GM04504 (cell line): ENCODE measurements at places on chromosomes 2 and 18.

DNA sequence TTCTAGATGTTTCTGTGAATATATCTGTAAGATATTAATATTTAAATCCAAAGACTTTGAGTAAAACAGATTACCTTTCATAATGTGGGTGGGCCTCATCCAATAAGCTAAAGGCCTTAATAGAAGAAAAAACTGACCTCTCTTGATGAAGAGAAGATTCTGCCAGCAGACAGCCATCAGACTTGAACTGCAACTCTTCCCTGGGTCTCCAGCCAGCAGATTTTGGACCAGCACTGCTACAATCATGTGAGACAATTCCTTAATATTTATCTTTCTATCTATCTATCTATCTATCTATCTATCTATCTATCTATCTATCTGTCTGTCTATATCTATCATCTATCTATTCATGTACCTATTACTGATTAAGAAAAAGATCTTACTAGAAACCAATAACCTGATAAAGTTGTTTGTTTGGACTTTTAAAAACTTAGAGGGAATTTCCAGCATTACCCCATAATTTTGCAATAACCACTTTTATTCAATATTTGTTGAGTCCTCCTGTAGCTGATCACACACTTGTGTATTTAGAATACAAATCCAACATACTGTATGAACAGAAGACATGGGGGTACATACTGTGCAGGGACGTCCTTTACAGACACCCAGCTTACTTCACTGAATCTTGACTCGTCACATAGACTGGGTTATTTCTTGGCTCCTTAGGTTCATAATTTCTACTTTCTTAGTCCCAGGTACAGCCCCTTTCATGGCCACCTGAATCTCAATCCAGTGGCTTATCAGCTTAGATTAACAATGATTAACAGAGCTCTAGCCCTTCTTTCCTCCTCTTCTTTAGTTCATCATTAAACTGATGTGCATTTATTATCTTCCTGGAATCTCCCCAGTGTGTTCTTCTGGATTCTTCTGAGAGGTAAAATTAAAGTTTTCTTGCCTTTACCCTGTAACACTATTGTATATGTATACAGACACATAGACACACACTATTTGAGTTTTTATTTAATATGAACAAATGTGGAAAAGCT, 27.2 kb upstream of the STAT4 start:
- DNase-seq, result no peak

GRCh38 chr2:95287806-95288205, 9.3 kb upstream of the KCNIP3 start:
- DNase-seq, result no peak

- peak; percentile 16 for DNase-seq
Measured at GRCh38 chr2:235570256-235570655, 76.4 kb downstream of the AGAP1 start.

DNA sequence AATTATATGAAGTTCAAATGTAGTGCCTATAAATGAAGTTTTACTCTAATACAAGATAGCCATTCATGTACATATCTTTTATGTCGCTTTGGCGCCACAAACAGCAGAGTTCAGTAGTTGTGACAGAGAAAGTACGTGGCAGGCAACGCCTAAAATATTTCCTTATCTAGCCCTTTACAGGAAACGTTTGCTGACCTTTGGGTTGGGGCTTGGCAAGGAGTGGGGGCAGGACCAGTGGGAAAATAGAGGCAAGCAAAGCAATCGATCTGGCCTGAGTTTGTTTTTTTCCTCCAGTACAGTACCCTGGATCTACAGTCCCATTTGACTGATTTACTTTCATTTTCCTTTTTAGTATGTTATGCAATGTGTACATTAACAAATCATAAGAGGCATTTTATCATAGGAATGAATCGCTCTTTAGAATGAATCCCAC, 13.1 kb downstream of the CCDC68 start:
- DNase-seq, result no peak

DNA sequence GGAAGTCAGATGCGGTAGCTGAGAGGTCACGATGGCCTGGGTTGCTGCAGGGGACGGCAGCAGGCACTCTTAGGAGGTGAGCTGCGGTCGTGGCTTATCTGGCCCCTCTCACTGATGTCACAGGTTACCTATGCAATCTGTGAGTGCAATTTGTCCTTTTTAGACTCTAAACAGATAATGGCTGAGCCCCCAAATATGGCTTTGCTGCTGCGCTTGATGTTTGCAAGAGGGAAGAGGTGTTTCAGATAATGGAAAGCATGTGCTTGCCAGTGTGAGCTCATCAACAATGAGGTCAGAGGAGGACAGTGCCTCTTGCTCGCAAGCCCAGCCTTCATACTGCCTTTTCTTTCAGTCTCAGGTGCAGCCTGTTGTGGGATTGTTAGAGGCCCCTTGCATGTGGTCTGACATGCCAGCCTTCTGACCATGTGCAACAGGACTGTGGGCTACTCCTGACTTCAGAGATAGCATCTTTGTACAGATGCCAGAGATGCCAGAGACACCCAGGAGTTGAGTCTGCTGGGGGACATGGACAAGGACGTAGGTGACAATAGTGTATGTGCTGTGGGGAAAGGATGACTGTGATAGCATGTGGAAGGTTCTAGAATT, 151.3 kb downstream of the TANC1 start:
- no peak for DNase-seq

GRCh38 chr2:41160439-41160838, 708.5 kb upstream of the SLC8A1 start:
- DNase-seq, result no peak

GRCh38 chr18:45277908-45278307, 337.4 kb upstream of the SLC14A2 start:
- DNase-seq, result no peak

- no peak for DNase-seq
Measured at GRCh38 chr2:200138391-200139124, 167.9 kb upstream of the SPATS2L start.

- DNase-seq, result no peak
Measured at GRCh38 chr2:188889187-188889586, 85.0 kb upstream of the COL3A1 start.

DNA sequence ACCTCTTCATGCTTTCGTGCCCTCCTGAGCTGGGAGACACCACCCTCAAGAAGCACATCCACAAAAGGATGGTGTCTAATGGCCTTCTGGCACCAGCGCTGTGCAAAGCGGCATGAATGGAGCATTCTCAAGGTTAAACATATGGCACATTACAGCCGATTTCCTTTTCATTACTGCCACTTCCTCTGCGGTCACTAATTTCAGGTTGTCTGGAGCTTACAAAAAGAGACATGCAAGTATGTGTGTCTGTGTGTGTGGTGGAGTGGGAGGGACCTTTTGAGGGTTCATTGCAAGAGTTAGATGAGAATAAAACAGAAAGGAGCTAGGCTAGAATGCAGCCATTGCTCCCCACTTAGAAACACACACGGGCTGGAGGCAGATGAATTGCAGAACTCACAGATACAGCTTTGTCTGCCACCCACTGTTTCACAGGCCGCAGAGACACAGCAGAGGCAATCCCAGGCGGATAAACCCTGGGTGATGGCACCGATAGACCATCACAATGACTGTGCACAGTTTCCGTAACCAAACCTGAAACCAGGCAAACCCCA, 76.0 kb downstream of the TGIF1 start:
- no peak for DNase-seq

DNA sequence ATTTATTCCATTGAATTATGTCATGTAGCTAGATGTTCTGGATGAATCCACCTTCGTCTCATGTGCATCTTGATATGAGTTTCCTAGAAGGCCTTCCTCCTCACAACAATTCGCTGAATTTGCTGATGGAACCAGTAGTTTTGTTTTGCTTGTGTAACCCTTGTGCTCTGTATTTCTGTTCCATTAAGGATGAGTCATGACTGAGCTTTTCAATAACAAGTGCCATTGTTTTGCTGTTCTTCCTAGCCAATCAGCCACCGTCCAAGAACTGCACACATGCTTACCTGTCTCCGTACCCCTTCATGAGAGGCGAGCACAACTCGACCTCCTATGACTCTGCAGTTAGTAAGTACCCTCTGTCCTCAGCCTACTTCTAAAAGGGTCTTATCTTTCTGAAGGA, 2.3 kb downstream of the TMEM182 start:
- no peak for DNase-seq

GRCh38 chr18:61732854-61733253, 160.0 kb downstream of the RNF152 start:
- DNase-seq, result no peak

GRCh38 chr2:237633061-237633561, 5.7 kb downstream of the LRRFIP1 start:
- DNase-seq, result no peak

DNA sequence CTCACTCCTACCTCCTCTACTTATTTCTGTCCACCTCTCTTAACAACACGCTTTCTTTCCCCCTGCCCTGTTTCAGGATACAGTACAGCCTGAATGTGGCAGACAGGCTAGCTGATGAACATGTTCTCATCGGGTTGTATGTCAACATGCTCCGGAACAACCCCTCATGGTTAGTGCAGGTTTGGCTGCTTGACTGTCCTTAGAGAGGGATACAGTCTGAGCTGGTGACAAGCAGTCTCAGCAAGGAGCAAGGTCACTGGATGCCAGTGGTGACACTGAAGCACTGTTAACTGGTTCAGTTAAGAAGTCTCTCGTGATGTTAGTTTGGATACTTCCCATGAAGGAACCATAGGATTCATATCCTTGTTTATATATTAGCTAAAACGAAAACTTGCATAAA, 128.6 kb downstream of the DTNA start:
- no peak for DNase-seq

DNA sequence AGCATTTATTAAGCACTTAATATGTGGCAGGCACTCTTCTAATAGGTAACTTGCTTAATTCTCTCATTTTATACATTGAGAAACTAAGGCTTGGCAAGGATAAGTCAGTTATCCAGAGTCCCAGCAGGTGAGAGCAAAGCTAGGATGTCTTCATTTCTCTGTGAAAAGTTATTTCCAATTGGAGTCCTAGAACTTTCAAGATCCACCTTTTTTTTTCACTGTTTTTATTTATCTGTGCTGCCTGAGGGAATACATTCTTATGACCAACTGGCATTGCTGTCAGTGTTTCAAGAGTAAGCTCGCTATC, 56.2 kb upstream of the ETAA1 start:
- no peak for DNase-seq

DNA sequence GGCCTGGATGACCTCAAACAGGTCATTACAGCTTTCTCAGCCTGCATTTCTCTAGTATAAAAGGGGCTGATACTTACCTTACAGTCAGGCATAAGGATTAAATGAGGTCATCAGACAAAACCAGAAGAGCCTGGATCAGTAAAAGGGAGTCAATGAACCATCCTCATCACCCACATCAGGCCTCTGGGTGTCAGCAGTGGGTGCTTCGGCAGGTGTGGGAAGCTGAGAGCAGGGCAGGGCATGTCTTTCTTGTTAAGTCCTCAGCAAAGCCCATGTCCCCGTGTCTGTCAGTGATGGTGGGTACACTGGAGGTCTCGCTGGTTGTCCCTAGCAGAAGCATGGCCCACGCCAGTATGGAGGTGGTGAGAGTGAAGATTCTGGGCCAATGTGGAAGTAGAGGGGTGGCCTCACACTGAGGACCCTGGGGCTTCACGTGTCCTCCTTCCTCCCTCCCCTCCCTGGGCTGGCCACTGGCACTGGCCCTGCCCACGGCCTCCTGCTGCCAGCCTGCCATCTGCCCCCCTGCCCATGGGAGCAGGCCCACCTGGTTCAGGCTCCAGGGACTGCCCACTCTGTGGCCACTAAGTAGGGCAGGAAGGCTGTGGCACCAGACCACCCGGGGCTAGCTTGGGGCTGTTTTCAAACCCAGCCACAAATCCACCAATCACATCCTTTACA, 4.4 kb downstream of the ADRA2B start:
- DNase-seq, result no peak

DNA sequence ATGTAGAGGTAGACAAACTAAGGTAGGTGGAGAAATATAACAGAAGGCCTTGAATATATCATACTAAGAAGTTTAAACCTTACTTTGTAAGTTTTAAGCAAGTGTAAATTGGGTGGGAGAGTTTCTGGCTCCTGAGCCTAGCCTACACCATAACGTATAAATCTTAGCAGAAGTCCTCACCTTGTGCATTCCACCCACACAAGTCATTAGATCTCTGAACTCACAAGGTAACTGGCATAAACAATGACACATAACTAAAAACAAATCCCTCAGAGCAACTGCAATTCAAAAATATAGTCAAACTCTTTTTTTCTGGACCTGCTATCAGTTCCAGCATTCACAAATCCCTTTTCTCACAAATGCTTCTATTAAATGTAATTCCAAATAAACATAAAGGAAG, 9.4 kb downstream of the REV1 start:
- DNase-seq, result no peak

- no peak for DNase-seq
Measured at GRCh38 chr18:13112982-13113381, 105.6 kb upstream of the LDLRAD4 start.

GRCh38 chr2:86623043-86623493, 597 bp downstream of the RNF103 start:
- no peak for DNase-seq

- no peak for DNase-seq
Measured at GRCh38 chr18:42025491-42025890, 70.5 kb downstream of the PIK3C3 start.

- no peak for DNase-seq
Measured at GRCh38 chr2:102895376-102895775, 133.5 kb downstream of the TMEM182 start.

- DNase-seq, result no peak
Measured at GRCh38 chr18:26722565-26722931, 143.0 kb downstream of the AQP4 start.

DNA sequence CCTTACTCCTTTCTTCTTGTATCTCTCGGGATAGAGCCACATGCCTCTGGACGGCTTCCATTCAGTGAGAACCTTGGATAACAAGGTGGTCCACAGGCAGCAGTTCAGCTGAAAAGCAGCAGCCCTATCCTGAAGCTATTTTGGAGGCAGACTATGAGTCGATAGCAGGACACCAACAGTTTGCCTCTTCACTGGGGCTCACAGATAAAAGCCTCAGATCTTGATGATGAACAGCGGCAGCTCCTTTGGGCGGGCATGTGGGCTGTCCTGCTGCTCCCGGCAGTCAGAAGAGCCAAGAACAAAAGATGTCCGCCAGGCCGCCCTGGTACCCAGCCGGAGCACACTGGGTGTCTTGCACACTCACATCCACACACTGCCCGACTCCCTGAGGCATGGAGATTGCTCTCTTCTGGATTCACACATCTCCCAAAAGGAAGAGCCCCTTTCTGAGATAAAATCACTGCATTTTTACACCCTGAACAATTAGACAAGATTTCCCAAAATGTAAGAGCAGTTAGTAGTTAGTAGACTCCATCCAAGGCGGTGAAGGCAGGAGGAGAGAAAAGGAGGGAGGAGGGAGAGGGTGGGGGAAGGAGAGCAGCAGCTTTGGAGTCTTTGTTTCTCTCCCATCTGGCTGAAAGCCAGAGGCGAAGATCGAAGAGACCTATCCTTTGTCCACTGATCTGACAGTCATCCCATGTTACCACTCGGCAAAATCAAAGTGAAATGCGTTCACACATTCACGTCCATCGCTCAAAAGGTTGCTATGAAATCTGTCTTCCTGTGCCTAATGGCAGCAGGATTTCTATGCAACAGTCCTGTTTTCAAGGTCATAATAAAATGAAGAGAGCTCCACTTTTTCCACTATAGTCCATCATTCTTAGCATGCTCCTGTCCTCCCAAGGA, 90.1 kb upstream of the KLF7 start:
- DNase-seq, result no peak
